Hepatic stellate cell (primary cell): ENCODE measurements at places on chromosomes 4 and X.
A peak's percentile ranks its signal among the peaks of the same experiment; 100 is the strongest.

DNA sequence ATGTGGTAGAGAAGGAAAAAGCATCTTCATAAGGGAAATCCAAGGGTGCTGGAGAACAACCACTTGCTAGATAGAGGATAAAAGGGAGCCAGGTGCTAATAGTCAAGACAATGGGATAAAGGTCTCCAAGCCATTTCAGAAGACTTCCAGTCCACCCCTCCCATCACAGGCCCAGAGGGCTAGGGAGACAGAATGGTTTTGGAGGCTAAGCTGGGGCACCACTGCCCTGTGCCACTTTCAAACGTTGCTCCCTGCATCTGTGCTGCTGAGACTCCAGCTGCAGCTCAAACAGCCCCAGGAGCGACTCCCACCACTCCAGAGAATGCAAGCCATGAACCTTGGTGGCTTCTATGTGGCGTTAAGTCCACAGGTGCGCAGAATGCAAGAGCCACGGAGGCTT lies 38.4 kb upstream of the HUWE1 start:
- no peak for DNase-seq

- no peak for DNase-seq
Observed at GRCh38 chr4:87120010-87120409, 100.4 kb downstream of the KLHL8 start.

- DNase-seq = no peak
Observed at GRCh38 chrX:102714994-102715393, 2.7 kb downstream of the GPRASP2 start.

GRCh38 chr4:94581766-94582165 lies 130.0 kb downstream of the PDLIM5 start:
- DNase-seq = no peak

DNA sequence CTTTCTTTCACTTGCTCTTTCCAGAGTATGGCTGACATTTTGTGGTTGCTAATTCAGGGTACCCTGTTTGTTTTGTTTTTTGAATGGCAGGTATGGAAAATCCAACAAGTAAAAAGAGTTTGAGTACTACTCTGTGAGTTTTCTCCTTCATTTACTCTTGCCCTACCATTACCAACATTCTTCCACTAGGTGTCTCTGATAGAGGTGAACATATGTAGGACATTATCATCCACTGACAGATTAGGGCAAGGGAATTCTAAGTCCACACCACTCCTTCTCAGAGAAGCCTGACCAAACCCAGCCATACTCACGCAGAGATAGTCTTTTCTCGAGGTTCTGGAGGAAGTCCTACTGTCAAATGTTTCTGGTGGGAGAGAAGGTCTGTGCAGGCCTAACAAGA lies 36.7 kb upstream of the HDAC8 start:
- no peak for DNase-seq

GRCh38 chr4:82559735-82560120 lies 2.1 kb downstream of the TMEM150C start:
- no peak for DNase-seq

DNA sequence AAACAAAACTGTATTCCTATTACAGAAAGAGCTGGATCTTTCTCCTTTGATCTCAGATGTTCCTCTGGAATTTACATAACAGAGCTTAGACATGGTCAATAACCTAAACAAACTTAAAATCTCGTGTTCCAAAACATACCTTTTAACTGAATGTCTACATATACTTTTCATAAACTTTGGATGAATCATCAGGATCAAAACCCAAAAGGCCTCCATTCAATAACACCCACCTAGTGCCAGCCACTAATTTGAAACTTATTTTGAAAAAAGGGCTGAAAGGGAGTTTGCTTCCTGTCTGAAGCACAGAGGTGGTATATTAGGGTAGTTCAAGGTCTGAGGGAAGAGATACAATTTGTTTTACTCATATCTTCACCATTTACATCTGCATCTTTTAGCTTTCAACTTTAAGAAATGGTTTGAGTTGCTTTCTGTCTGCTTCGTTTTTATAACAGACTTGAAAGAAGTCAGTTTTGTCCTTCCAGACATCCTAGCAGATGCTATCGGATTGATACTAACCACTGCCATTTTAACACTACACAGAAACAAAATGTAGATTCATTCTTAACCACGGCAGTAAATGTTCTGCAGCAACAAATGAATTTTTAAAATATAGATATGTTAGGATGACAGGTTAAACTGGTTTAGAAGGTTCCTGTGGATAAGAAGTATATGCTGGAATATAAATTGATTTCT lies 242.8 kb upstream of the DKK2 start:
- no peak for DNase-seq

GRCh38 chrX:63686878-63687714 lies 97.9 kb downstream of the ARHGEF9 start:
- peak; percentile 31 for DNase-seq
